ENCODE measurements at places on chromosomes 1 and 21.

GRCh38 chr1:5878971-5879370 lies 113.3 kb downstream of the NPHP4 start:
- DNase-seq = no peak

DNA sequence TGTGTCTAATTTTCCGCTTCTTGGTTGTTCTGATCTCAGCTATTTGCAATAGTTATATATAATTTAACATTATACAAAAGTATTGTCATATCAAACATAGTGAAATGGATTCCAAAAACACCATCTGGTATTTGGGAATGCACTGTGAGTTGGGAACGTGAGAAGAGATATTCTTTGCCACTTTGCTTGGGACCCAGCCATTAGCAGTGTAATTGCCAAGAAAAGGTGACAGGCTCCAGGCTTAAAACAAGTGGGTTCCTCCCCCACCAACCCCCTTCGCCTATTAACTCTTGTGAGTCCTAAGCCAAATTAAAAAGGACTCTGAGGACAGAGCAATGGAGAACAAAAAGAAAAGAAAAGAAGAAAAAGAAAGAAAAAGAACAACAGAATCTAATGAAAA lies 186.7 kb upstream of the NFIA start:
- DNase-seq = no peak

GRCh38 chr1:93102142-93102541 lies 23.1 kb downstream of the MTF2 start:
- DNase-seq = no peak

DNA sequence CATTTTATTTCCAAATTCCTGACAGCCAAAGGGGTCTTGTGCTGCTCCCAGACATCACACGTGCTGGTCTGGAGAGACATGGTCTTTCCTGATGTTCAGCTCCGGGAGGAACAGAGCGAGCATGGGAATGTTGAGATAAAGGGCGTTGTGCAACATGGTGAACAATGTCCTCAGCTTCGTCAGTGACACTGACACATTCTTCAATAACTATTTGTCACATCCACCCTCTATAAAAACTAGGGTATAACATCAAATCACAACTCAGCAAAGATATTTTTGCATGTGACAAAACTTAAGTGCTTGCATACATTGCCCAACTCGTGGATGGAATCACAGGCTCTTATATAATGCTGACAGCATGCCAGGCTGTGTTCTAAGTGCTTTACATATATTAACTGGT lies 42.4 kb upstream of the GRHL3 start:
- DNase-seq = no peak

DNA sequence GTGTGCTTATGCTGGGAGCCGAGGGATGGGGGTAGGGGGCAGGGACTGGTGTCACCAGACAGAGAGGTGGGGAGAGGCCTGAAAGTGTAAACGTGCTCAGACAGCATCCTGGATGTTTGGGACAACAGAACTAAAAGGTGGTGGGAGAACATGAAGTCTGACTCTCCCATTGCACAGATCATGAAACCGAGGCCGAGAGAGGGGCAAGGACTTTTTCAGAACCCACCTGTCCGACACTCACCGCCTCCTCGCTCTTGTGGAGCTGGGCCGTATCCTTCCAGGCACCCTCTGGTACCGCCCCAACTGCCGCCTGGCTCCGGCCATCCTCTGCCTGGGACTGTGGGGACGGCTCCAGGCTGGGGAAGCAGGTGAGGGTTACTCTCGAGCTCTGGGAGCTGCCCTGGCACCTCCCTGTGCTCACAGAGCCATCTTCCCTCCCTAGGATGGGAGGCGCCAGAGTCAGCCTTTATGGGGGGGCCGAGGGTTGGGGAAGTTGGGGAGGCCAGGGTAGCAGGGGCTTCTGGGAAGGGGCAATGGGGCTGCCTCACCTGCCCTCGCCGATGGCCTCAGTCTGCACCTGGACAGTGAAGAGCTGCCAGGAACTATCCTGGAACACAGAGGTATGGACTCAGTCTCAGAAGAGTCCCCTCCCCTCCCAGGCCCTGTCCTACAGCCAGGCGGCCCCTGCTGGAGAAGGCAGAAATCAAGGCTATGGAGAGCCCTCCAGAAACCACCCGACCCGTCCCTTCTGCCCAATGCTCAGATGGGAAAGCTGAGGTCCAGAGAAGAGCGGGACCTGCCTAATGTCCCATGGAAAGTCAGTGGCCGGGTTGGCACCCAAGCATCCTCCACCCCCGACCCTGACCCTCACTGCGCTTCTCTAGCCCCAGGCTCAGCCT lies 7.0 kb downstream of the ATP13A2 start:
- DNase-seq = no peak

DNA sequence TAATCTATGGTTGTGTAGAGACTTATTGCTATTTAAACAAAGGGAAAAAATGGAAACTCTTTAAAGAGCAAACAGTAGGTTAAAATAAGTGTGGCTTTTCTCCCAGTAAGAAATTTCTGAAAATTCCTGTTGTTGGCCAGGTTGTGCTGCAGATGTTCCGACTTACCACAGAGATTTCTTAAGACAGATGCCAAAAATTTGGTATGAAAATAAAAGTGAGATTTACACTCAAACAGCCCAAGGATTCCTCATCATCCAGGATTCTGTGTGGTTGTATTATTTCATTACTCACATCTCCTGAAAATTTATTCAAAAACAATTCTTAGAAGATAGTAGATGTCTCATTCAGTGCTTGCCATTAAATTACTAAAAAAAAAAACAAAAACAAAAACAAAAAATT lies 296.7 kb upstream of the PTBP2 start:
- no peak for DNase-seq

DNA sequence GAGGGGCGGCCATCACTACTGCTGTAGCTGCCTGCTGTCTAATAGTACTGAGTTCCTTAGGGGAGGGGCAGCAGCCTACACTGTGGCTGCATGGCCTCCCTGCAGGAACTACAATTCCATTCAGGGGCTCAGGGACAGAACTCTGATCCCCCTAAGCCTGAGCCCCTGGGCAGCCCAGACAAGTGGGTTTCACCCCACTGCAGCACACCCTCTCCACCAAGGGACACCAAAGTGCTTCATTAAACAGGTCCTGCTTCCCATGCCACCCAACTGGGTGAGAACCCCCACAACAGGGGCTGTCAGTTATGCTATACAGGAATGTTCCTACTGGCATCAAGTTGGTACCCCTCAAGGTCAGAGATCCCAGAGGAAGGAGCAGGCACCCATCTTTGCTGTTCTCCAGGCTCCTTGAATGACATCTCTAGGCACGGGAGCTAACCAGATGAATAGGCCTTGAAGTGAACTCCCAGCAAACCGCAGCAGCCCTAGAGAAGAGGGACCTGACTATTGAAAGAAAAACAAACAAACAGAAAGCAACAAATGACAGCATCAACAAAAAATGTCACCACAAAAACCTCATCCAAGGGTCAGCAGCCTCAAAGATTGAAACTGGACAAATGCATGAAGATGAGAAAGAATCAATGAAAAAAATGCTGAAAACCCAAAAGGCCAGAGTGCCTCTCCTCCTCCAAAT lies 437.4 kb downstream of the NUF2 start:
- DNase-seq = no peak
